ENCODE measurements at places on chromosomes 5 and 9.

GRCh38 chr5:62308439-62308838 is 2.4 kb downstream of the KIF2A start:
- DNase-seq, result no peak

DNA sequence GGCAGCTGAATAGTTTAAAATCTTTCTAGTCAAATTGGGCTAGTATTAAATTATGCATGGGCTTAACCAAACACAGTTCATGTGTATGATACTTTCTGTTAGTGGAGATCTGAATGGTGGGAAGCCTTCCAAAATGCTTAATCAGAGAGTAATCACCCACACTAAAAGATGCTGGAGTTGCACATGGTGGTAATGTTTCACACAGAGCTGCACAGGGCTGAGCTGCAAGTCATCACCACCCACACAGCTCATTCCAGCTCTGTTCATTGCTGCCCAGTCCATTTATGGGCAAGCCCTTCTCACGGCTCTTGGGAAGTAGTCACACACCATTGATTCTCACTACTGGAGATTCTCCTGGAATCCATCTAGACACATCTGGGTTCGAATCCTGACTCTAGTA is 351.5 kb upstream of the KCNN2 start:
- no peak for DNase-seq

- no peak for DNase-seq
These were observed 359.4 kb downstream of the ENC1 start for GRCh38 chr5:74281166-74281565.

DNA sequence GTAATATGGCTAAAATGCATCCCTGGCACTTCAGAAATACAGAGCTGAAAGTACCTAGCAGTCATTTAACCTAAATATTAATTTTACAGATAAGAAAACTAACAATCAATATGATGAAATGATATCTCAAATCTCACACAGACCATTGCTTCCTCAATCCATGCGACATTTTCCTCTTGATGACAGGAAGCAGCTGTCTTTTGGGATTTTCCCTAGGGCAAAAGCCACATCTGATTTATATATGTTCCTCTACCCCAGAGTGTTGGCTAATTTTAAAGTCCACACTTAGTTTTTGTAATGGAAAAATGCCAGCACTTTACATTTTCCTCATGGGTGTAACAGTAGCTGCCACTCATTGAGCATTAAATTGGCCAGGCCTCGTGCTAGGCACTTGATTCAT is 47.7 kb upstream of the ITGA1 start:
- DNase-seq, result no peak

DNA sequence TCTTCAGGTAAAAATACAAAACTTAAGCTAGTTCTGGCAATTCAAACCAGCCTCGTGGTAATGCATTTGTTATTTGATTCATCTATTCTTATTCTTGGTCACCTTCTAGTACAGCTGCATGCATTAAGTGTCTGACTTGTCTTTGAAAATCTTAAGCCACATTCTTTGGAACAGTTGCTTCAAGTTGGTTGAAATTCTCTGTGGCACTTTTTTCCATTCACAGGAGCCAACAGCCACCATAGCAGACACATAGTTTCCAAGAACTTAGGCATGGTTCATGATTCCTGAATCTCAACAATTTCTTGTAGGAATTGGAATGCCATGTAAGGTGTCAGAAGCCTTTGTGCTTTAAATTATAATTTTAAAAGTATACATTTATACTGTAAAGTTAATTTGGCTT is 47.4 kb upstream of the MEF2C start:
- DNase-seq, result no peak

- no peak for DNase-seq
These were observed 299.7 kb downstream of the NPR3 start for GRCh38 chr5:33010846-33011245.

- DNase-seq, result no peak
These were observed 1.5 kb downstream of the PLAA start for GRCh38 chr9:26945591-26945990.

DNA sequence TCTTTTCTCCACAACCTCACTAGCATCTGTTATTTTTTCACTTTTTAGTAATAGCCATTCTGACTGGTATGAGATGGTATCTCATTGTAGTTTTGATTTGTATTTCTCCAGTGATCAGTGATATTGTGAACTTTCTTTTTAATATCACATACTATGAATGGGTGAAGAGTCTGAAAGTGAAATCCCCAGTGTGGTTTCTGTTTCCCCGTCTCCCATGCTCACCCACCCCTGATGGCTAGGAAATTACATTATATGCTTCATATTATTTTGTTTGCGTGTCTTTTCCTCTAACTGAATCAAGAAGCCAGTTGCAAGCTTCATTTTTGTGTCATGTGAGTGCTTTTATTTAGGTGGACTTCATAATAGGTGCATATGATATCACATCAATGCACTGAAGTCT is 171.1 kb downstream of the ARHGAP26 start:
- DNase-seq, result no peak

GRCh38 chr9:129656795-129657390 is 8.6 kb upstream of the PRRX2 start:
- no peak for DNase-seq

DNA sequence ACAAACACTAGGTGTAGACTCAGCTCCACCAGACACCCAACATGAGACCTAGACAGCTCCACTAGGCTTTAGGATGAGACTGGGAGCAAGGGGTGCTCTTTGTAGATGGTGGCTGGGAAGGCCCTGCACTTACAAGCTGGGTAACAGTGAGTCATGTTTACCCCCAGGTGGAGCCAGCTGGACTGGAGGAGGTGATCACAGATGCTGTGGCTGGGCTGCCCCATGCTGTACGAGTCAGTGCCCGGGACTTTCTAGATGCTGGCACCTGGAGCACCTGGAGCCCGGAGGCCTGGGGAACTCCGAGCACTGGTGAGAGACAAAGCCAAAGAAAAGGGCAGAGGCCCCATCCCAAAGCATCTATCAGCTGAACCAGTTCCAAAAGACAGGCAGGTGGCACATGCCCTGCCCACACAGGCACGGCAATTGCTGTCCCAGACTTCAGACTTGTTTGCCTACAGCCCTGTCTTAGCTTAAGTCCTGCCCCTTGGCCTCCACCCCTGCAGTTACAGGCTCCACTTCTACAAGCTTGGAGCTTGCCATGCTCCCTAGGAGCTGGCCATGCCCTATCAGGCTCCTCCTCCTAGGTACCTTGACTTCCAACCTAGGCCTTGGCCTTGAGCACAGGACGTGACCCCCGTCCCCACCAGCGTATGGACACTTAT is 2.7 kb downstream of the CCL27 start:
- DNase-seq, result no peak

GRCh38 chr9:89536600-89536999 is 38.7 kb upstream of the SEMA4D start:
- DNase-seq, result no peak

GRCh38 chr5:129653057-129653375 is 94.9 kb upstream of the MINAR2 start:
- no peak for DNase-seq

- no peak for DNase-seq
These were observed 138.9 kb downstream of the GADD45G start for GRCh38 chr9:89743573-89744254.

DNA sequence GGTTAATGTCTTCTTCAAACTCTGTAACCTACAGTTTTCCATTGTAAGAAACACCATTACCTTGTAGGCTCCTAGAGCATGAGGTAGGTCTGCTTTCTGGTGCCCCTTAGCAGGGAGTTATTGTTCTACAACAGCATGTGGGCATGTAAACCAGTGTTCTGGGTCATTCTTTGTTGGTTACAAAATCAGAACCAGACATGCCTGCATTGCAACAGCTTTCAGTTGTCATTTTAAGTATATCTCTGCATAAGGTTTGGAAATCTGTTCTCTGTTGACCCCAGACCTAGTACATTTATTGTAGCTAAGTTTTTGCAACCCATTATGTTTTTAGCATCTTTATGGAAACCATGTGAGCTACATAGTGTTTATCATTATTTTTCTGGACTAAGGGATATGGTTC is 10.9 kb downstream of the RGMB start:
- no peak for DNase-seq

- DNase-seq, result no peak
These were observed 29.7 kb downstream of the TEX10 start for GRCh38 chr9:100322954-100323536.

DNA sequence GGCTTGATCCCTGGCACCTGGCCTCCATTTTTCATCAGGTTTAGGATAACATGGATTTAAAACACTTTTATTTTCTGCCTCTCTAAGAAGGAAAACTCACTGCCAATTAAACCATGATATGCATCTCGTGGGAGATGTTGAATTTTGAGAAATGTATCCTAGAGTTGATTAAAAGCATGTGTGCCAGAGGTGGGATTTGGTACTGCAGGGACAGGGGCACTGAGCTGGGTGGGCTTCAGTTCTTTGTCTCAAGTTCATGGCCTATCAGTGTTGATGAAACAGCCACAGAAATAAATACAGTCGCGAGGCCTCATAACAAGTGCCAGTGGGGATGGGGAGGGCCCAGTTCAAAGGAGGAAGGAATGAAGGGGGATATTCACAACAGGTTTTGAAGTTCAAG is 34.9 kb downstream of the POLR1E start:
- no peak for DNase-seq

GRCh38 chr9:32968101-32969011 is 33.1 kb downstream of the APTX start:
- DNase-seq, result peak; percentile 1

DNA sequence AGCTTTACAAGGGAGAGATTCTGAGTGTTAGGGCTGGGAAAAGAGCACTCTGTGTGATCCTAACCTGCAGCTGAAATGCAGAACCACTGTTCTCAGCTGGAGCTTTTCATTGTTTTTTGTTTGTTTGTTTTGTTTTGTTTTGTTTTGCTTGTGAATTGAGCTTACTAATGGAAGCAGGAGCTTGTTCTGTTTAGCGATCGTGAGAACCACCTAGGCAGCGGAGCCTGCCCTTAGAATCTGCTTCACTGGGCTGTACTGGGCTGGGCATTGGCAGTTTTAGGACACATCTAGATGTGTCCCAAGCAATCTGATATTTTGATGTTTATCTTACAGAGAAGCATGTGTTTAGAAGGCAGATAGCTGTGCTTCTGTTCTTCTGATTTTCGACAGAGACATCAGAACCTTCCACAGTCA is 14.3 kb downstream of the SYK start:
- DNase-seq, result no peak

DNA sequence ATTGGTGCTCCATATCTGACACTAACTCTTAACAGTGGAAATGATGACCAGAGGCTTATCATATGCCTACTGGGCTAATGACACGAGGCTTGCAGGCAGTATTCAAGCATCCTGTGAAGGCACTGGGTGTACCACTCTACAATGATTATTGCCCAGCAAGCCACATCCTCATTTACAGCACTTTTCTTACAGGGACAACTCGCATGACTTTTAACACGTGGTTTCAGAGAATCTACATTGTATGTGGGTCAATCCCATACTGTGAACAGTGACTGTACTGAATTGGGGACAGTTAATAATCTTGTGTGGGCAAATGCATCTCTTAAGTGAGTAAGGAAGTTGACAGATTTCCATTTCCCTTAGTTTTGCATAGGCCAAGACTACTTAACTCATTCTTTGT is 260.0 kb downstream of the TRPM3 start:
- no peak for DNase-seq

GRCh38 chr5:56616454-56617160 is 198.7 kb upstream of the MAP3K1 start:
- no peak for DNase-seq

DNA sequence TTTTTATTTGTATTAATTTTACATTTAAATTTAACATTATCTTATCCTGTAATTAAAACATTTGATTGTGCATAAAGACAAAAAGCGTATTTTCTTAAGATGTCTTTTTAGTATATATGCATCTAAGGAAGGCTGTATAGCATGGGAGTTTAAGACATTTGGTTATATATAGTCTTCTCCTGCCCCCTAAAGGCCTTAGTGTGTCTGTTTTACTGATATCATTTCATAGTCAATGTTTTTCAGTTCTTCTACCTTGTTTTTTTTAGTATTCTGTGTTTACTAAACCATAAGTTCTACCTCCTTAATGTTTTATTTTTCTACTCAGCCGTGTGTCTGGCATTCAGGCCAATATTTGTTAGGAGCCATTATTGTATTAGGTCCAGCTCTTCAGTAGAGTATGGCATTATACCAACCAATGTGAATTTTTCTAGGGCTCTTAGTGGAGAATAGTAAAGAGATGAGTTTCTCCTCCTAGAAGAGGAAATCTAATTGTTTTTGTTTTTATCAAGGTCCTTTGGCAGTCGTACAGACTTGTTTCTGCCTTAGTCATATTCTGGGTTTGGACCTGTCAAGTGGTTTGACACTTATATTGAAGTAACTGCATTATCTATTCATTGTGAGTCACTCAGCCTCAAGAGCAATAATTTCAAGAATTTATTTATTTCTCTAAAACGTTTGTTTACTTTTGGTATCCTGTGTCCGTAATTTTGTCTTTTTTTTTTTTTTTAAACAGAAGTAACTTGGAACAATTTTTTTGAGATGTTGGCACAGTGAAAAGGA is 74.8 kb downstream of the SLF1 start:
- no peak for DNase-seq

- DNase-seq, result no peak
These were observed 274.3 kb downstream of the ADAMTSL1 start for GRCh38 chr9:18748251-18748701.

DNA sequence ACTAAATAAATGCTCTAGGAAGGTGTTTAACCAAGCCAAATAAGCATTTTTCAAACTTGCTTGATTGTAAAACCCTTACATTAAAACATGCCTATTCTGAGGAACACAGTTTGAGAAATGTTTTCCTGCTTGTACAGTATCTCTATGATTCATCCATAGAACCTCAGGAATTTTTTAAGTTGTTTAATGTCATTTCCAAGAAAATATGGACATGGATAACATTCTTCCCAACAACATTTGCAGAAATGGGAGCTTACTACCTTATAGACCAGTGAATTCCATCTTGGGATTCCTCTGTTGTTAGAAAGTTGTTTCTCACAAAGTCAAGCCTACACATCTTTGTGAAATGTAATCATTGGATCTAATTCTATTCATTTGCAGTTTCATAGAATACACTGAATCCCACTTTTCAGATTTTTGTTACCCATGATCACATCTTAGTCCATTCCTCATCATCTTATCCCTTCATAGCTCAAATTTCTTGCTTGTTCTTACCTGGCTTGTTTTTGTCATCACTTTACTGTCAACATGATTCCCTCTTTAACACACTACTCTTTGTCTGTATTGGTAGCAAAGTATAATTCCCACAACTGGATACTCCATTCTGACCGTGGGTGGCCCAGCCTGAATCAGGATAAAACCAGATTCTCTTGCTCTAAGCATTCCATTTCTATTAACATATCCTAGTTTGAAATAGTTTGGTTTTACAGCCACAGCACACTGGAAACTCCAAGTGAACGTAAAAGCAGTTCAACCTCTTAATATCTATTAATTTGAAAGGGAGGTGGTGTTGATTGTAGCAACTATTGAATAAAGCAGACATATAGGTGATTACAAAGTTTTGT is 49.4 kb upstream of the PAPPA start:
- no peak for DNase-seq

GRCh38 chr5:149143470-149143869 is 2.2 kb downstream of the ABLIM3 start:
- DNase-seq, result no peak

- no peak for DNase-seq
These were observed 509.2 kb downstream of the CDH10 start for GRCh38 chr5:24135536-24135935.

Measured in bone marrow (tissue), 2 donors.